ENCODE measurements at places on chromosomes 1 and 21.

DNA sequence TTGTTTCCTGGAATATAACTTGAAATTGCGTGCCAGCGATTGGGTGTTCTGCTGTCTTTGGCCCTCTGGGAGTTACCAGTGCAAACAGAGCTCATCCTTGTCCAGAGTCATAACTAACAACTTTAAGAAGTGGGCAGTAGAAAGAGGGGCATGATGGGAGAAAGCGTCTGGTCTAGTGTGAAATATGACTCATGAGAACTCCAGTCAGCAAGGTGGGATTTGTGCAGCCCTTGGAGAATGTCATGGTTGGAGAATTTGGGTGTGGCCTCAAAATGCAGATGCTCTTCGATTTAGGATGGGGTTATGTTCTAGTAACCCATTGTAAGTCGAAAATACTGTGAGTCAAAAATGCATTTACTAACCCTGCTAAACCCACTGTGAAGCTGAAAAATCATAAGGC lies 12.9 kb downstream of the ATP1B1 start:
- DNase-seq: no peak

DNA sequence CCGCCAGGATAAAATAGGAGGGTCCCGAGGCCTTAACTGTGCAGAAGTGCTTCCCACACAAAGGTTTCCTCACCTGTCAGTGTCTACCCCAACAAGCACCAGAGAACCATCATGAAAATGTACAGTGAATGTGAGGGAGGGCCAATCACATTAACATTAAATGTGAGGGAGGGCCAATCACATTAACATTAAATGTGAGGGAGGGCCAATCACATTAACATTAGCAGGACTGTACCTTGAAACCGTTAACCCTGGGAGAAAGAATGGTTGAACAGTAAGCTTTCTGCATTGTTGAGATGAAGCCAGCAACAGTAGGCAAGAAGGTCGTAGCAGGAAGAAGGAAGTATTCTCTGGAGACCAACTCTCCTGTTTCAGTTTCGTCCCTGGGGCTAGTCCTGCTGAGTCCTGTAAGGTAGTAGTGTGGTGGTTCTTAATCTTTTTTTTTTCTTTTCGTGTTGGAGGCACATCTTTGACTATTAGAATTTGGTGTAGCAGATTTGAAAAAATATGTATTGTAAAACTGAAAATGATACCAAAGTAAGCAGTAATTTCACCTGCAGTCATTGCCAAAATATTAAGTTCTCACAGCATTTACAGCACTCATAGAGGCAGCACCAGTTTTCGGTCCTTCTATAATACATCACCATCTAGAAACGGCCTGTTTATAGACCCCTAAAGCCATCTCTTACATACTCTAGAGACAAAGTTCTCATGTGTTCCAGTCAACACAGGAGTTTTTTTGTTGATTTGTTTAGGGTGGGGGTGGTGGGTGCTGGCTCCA lies 98.6 kb upstream of the PPP2R5A start:
- DNase-seq: no peak

DNA sequence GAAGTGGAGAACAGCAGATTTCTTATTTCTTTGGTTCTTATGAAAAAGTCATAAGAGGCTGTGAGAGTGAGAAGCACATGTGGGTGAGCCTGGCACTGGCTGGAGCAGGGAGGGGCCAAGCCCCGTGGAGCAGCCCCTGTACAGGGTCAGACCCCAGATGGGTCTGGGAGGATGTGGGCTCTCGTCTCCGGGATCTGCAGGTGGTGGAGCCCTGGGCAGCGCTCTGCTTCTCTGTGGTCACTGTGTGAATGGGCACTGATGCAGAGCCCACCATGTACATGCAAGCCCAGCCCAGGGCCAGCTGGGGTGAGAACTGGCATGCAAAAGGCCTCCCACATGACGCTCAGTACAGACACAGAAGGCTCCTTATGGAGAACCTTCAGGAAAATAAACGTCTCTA lies 67.6 kb downstream of the SIM2 start:
- DNase-seq: no peak

- no peak for DNase-seq
These were observed 7.4 kb downstream of the KYAT3 start for GRCh38 chr1:88985032-88985431.

DNA sequence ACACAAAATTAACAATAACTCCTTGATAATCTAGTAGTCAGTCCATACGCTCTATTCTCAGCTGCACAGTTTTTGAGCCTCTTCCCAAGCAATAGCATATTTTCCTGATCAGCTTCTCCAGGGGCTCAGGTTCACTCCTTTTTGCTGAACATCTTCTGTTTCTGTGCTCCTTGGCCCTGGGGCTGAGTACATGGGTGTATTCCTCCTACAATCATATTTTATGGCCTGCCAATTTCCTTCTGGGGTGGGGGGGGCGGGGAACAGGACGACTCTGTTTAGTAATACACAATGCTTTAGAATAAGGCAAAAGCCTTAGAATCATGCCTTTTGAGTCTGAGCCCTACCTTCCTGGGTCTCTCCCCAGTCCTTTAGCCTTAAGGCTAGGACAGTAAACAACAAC lies 8.5 kb downstream of the CLDN19 start:
- no peak for DNase-seq

- DNase-seq: no peak
These were observed 2.2 kb upstream of the NEK2 start for GRCh38 chr1:211677659-211678058.

GRCh38 chr1:44808063-44808937 lies at the start of gene BTBD19:
Gene BTBD19 (plus strand): TSS chr1:44808523. CDS start chr1:44808821, 298 bp downstream.
- DNase-seq: peak; percentile 92

DNA sequence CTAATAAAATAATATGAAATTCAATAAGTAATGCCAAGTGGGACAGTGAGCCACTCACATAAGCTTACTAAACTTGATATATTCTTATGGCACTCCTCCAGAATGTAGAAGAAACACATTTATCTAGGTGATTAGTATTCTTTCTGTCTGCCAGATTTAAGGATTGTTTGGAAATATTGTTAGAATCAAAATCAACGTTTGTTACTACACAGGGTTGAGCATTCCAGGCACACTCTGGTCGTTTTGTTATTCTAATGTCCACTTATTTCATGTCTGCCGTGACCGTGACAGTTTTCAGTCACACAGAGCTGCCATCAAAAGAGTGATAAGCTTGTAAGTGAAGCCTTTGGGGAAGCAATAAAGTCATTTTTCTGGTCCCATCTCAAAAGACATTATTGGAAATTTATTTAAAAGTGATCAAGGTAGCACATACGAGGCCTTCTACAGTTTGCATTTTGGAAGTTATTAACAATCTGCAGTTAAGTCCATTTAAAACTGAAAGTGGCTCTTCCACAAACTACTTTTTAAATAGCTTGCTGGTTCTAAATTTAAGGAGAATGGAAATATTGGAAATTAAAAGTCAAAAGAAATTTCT lies 38.0 kb downstream of the NFIA start:
- DNase-seq: no peak

DNA sequence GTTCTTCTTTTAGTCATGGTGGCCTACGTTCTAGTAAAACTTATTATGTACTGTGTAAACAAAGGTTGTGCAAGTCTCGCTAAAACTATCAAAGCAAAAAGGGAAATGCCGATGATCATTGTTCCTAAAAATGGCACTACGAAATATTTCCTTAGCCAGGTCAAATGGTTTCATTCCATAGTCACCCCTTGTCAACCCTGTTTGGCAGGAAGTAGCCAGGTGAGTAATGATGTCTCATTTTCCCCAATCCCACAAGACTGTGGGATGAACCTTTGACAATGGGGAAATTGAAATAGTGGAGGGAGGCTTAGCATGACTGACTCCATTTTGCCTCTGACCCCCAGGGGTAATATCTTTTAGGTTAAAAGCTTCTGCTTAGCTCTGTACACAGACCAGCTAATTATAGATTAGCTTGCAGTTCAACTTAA lies 5.6 kb upstream of the REN start:
- DNase-seq: no peak

DNA sequence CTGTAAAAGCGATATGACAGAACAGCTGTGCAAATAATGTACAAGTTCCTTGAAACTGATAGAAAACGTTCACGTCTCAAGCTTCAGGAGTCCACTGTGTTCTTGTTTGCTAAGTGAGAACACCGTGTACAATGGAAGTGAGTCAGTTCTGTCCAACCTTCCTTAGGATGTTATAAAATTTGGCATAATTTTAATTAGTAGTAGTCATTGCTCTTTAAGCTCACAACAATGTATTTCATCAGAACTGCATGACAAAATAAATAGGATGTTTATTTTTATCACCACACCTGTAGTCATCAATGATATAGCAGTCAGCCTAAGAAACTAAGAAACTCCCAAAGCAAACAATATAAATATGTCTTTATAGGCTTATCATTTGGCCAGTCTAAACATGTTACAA lies 53.0 kb downstream of the RGS2 start:
- no peak for DNase-seq

DNA sequence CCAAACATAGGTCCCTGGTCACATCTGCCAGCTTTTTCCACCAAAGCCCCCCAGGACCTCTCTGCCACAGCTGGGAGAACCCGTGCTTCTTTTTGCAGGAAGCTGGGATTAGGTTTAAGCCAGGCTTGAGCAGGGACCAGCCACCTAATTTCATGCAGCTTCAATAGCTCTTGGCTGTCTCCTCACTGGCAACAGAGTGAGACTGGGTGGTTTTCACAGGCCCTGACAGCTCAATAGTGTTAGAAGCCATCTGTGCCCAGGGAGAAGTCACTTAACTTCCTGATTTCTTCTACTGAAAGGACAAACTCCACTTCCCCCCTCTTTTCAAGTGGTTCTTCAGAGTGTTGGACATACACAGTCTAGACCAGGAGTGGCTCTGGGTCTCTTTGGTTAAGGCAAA lies 20.4 kb upstream of the SRSF4 start:
- DNase-seq: no peak

- DNase-seq: no peak
These were observed 343.0 kb downstream of the USP25 start for GRCh38 chr21:16072737-16073136.

DNA sequence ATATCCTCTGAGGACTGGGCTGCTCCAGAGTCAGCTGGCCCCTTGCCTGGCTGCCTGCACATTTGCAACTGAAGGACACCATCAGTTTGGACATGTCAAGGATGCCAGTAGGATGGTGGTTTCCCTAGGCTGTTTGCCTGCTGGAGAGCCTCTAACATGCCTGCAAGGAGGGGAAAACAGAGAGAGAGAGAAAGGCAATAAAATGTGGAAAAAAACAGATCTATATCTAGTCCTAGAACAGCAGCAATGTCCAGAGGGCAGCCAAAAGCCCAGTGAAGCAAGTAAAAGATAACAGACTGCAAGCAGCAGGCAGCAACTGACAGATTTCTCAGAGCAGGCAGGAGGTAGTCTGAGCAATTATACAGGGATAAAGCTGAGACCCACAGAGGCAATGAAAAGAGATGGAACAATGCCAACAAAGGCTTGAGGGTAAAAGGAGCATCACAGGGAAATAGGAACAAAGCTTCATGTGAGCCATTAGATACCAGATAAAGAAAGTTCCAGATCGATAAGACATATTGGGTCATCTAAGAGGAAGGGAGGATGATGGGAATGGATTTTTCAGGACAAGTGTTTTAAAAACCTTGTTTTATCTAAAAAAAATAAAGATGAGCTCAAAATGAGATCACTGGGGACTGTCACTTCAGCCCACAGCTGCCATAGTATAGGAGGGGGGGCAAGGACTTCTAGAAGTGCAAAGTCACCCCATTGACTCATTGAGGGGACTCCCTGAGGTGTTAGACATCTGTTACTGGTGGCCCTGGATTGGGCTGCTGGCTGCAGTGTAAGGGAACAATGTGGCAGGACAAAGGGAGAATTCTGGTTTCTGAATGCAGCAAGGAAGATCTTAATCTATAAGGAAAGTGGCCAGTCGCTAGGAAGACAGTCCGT lies 38.6 kb upstream of the GADD45A start:
- peak; percentile 85 for DNase-seq

GRCh38 chr1:2495546-2495945 lies 19.5 kb downstream of the PLCH2 start:
- no peak for DNase-seq

- DNase-seq: no peak
These were observed 146.3 kb upstream of the DNAH14 start for GRCh38 chr1:224783006-224783651.

DNA sequence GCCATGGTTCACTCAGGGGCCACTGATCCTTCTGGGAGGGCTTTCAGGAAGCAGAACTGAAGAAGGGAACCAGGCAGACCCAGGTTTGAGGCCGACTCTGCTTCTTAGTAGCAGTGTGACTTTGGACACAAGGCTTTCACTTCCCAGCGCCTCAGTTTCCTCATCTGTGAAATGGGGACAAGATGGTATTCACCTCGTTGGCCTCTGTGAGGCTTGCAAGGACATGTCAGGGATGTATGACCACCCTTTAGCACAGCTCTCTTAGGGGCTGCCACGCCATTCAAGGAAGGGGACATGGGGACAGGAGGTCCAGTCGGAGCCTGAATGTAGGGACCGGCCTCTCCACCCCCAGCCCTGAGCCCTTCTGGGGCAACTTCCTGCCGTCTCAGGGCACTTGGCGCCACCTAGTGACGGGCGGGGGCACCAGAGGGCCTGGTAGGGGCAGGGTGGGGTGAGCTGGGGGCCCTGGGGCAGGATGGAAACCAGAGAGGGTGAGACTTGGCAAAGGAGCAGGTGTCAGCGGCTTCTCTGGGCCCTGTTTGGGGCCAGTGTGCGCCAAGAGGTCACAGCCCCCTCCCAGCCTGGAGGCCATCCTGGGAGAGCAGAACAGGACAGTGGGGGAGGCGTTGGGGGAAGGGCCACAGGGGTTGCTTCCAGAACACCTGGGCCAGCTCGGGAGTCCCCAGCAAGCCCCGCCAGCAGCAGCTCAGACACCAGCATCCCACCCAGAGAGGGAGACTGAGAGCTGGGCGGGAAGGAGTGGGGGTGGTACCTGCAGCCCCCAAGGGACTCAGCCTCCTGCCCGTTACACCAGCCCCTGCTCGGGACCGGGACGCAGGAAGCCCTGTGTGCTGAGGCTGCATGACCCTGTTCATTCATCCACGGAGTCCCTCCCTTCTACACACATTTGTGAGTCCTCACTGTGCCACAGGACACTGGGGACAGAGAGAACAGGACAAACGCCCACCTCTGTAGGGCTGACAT lies 102.5 kb upstream of the TARDBP start:
- DNase-seq: peak; percentile 78

- DNase-seq: peak; percentile 65
These were observed 379.2 kb upstream of the SPAG17 start for GRCh38 chr1:118563981-118564951.

DNA sequence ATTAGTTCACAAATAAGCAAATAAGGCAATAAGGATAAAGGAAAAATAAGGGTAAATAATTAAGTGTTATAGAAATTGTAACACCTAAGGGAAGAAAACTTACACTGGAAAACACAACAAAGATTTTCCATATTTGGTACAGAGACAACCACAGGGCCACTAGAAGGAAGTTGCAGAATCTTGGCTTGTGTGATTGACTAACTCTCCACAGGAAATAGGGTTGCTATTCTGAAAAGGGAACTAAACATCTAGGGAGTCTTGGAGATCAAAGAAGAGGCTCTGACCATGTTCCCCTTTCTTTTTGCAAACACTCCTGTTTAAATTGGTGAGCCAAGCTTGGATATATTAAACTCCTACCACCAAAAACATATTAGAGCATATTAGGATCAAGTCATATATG lies 59.1 kb downstream of the APCS start:
- no peak for DNase-seq
